ENCODE measurements at places on chromosomes 7 and 10.

- DNase-seq: peak; percentile 42
Observed at GRCh38 chr7:157760004-157760730, 423.4 kb downstream of the DNAJB6 start.

GRCh38 chr7:50858528-50859245, 76.0 kb upstream of the GRB10 start:
- DNase-seq: no peak

DNA sequence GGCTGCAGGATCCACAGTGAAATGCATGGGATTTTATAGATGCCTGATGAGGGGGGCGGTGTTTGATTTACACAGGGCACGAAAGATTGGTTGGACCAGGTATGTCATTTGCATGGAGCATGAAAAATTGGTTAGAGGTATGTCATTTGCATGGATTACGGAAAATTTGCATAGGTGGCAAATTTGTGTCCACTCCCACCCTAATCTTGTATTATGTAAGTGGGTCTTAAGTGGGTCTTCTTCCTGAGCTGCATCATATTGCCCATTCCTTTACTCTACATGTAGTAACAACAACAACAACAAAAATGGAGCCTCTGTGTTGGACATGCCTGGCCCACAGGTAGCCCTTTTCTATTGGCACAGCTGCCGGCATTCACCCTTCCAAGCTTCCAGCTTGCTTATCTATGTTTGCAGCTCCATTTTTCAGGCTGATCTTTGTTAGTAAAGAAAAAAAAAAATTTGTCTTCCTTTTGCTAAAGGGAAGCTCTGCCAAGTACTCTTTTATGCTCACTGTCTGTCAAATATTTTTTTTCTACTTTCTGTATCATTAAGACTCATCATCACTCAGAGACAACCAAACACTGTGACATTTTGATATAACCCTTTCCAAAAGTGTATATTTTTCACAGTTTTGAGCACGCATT, 10.3 kb upstream of the ZNF273 start:
- DNase-seq: no peak

DNA sequence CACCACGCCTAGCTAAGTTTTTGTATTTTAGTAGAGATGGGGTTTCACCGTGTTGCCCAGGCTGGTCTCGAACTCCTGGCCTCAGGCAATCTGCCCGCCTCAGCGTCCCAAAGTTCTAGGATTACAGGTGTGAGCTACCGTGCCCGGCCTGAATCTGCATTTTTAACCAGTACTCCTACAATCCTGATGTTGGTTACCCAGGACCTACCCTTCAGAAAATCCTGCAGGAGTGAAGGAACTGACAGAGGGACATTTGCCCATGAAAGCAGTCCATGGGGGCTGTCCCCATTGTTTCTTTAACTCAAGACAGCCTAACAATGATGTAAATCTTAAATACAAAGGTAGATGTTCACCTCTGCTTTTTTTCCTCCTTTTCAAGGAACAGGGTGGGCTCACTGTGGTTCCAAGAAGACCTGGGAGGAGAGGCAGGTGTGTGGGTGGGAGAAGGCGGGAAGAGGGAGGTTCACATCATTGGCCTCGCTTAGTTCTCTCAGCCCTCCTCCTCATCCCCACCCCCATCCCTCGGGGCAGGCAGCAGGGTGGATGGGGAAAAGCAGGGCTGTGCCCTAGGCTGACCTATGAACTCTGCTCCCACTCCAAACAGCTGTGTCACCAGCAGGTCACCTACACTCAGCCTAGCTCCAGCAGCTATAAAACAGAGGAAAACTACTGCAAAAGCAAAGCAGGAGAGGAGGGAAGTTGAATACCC, 13.5 kb downstream of the LRRC20 start:
- no peak for DNase-seq

- DNase-seq: no peak
Observed at GRCh38 chr7:142158736-142159496, 47.4 kb downstream of the MGAM2 start.

DNA sequence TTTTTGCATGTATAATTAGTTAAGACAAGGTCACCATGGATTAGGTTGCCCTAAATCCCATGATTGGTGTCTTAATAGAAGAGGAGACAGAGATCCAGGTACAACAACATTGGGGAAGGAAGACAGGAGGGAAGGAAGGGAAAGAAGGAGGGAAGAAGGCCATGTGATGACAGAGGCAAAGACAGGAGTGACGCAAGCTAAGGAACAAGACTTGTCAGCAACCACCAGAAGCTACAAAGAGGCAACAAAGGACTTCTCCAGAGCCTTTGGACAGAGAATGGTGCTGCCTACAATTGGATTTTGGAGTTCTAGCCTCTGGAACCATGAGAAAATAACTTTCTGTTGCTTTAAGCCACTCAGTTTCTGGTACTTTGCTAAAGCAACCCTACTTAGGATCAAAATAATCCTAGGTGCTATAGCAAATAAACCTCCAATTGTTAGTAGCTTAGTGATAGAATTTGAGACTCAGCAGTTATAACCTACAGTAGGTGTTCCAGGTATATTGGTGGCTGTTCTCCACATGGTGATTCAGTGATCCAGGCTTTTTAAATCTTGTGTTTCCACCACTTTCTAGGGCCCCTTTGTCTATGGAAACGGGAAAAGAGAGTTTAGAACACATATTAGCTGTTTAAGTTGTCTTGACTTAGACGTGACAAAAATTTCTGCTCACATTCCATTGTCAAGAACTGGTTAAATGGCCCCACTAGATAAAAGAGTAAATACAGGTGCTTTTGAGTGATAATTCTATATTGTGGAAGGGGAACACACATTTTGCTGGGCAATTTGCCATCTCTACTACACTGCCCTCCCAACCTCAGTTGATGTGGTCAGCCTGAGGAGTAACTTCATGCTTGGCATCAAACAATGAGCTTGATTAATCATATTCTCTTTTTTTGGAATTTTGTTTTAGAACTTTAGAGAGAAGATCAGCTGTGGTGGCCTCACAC, 70.5 kb upstream of the SP4 start:
- DNase-seq: no peak

DNA sequence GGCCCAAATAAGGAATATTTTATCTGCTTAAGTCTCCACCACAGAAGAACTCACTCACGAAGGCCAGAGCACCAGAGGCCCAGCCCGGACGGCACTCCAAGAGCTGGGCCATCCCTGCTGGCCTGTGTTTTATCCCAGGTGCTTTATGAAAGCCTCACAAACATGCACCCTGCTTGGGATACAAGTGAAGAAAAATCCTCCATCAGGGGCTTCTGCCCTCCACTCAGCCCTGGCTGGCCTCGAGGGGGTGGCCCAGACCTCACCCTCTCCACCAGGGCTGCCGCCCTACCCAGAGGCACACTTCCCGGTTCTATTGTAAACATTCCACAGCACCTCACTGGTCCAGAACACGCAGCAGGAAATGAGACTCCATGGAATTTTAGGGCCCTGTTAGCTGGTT, 19.8 kb upstream of the DNAAF5 start:
- no peak for DNase-seq

- no peak for DNase-seq
Observed at GRCh38 chr10:99850021-99850766, 67.8 kb downstream of the ABCC2 start.

GRCh38 chr10:101319241-101319915, 34.6 kb upstream of the BTRC start:
- peak; percentile 55 for DNase-seq

GRCh38 chr10:24462889-24463552, 254.1 kb downstream of the KIAA1217 start:
- DNase-seq: no peak

DNA sequence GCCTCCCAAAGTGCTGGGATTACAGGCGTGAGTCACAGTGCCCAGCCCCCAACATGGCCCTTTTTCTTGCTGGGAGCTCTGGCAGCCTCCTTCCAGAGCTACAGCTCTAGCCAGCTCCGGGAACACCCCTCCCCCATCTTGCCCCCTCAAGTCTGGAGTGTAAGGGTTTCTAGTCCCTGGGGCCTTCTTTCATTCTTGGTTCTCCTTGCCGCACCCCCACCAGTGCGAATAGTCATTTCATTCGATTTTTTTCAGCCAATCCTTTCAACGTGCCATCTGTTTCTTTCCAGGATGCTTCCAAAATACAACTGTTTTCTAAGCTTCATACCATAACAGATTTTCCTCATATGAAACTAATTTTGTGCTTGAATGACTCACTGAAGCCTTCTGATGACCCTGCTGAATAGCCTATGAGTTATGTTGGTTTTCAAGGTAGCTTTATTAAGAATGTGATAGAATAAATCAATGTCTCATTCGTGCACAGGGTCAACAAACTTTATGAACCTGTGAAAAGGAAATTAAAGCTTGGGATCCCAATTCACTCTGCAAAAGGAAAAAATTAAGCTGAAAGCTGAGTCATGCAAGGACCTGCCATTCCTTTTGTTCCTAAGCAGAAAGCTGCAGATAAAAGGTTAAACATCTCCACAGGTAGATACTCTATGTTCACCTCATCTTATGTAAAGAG, 38.6 kb downstream of the CDC14C start:
- no peak for DNase-seq

GRCh38 chr10:77060913-77061312, 576.7 kb downstream of the KCNMA1 start:
- no peak for DNase-seq

- no peak for DNase-seq
Observed at GRCh38 chr10:130254662-130255061, 118.5 kb downstream of the GLRX3 start.

GRCh38 chr7:158325530-158326381, 261.9 kb downstream of the PTPRN2 start:
- DNase-seq: peak; percentile 82

GRCh38 chr7:94351703-94352102, 43.0 kb upstream of the COL1A2 start:
- no peak for DNase-seq

- no peak for DNase-seq
Observed at GRCh38 chr10:85851325-85851724, 515.3 kb downstream of the GRID1 start.

All from SK-N-DZ (cell line).